Suprapubic skin (tissue), 4 donors: ENCODE measurements at places on chromosomes 4 and X. TPM values are rescaled to one million over a fixed set of nuclear protein-coding genes. Genes with fewer than 3 reads are reported as not detected.

DNA sequence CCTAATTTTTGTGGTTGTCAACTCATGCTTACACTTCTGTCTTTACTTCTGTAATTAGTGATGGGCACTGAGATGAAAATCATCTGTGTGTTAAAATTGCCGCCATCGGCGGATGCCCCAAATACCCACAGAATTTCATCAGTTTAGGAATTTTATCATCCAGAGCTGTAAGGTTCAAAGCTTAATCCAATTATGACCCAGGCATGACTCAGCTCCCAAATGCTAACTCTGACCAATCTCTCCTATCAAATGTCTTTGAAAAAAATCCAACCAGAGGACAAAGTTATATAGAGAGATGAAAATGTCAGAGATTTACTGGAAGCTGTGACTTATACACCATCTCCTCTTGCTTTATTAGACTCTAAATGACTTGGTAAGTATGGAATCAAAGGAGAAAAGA is 1048.7 kb upstream of the PRKX start:
- H3K27me3 ChIP-seq = no peaks in the 10 kb centered on the region
- H3K4me1 ChIP-seq = no peaks in the 10 kb centered on the region
- H3K36me3 ChIP-seq = no peaks in the 10 kb centered on the region
- H3K27ac ChIP-seq = no peak overlapping the region
- H3K4me3 ChIP-seq = no peak overlapping the region
- DNase-seq = no peak

DNA sequence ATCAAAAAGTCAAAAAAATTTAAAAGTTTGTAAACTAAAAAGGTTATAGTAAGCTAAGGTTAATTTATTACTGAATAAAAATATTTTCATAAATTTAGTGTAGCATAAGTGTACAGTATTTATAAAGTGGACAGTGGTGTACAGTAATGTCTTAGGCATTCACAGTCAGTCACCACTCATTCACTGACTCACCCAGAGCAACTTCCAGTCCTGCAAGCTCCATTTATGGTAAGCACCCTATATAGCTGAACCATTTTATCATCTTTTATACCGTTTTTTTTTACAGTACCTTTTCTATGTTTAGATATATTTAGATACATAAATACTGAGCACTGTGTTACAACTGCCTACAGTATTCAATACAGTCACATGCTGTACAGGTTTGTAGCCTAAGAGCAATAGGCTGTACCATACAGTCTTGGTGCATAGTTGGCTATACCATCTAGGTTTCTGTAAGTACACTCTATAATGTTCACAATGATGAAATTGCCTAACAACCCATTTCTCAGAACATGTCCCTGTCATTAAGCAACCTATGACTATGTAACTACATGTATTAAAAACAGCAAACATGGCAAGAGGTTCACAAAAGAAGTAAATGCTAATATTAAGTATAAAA is 18.6 kb downstream of the ACSL4 start:
- H3K4me3 ChIP-seq = no peak overlapping the region
- no peak overlapping the region for H3K27ac ChIP-seq
- H3K4me1 ChIP-seq = no peaks in the 10 kb centered on the region
- DNase-seq = no peak
- H3K36me3 ChIP-seq = no peaks in the 10 kb centered on the region

DNA sequence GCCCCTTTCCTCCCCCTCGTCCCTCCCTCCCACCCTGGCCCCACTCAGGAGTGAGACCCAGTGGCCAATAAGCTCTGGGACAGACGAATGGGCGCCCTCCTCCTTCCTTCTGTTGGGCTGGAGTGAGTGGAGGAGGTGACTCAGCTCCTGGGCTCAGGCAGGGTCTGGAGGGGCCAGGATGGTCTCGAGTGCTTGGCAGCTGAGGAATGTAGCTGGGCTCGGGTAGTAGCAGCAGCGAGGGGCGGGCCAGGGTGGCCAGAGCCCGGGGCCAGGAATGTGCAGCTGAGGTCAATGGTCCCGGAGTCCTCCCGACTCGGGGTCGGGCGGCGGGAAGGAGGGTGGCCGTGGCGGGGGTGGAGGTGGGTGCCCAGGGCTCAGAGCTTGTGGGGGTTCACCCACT is 15.0 kb downstream of the G6PD start:
- no peaks in the 10 kb centered on the region for H3K27me3 ChIP-seq
- no peak overlapping the region for H3K4me3 ChIP-seq
- no peak overlapping the region for H3K27ac ChIP-seq
- peaks cover 14% of the 10 kb centered on the region for H3K36me3 ChIP-seq
- no peak for DNase-seq

GRCh38 chr4:146435962-146436361 is 85.8 kb downstream of the SLC10A7 start:
- DNase-seq = no peak
- no peaks in the 10 kb centered on the region for H3K4me1 ChIP-seq
- no peaks in the 10 kb centered on the region for H3K36me3 ChIP-seq
- H3K27me3 ChIP-seq = no peaks in the 10 kb centered on the region
- no peak overlapping the region for H3K27ac ChIP-seq

DNA sequence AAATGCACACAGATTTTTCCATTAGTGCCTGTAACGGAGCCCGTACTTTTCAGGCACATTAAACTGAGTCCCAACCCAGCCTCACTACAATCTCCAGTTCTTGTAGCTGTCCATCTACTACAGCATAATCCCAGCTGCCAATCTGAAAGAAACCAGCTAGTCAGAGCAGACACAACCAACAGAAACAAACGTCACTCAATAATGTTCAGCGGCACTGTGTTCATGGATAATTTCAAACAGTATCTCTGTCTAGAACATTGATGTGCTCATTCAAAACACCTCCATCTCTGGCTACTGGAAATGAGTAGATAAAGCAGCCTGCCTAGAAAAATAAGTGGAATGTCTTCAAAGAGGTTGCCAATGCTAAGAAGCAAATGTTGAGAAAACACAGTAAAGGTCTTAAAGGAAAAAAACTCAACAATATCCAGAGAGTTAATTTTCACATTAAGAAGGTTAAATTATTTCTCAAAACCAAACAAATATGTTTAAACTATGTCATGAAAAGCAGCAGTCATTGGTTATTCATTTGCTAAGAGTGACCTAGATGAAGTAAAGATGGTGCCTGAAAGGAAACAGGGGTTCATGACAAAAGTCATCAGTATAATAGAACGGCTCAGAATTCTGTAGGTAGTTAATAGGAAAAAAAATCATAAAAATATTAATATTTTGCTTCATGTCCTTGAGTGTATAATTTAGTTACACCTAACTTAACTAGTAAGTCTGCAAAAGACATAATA is 245.1 kb upstream of the MAB21L2 start:
- no peaks in the 10 kb centered on the region for H3K4me1 ChIP-seq
- no peak overlapping the region for H3K27ac ChIP-seq
- H3K4me3 ChIP-seq = no peak overlapping the region
- no peaks in the 10 kb centered on the region for H3K27me3 ChIP-seq
- no peak for DNase-seq

GRCh38 chr4:1384675-1385372 is 21.4 kb downstream of the NKX1-1 start:
- H3K36me3 ChIP-seq = peaks cover 74% of the 10 kb centered on the region
- no peak overlapping the region for H3K4me3 ChIP-seq
- no peaks in the 10 kb centered on the region for H3K4me1 ChIP-seq
- no peaks in the 10 kb centered on the region for H3K27me3 ChIP-seq

- no peaks in the 10 kb centered on the region for H3K36me3 ChIP-seq
- no peak overlapping the region for H3K4me3 ChIP-seq
Measured at GRCh38 chrX:42399632-42400024, 378.3 kb downstream of the PPP1R2C start.

DNA sequence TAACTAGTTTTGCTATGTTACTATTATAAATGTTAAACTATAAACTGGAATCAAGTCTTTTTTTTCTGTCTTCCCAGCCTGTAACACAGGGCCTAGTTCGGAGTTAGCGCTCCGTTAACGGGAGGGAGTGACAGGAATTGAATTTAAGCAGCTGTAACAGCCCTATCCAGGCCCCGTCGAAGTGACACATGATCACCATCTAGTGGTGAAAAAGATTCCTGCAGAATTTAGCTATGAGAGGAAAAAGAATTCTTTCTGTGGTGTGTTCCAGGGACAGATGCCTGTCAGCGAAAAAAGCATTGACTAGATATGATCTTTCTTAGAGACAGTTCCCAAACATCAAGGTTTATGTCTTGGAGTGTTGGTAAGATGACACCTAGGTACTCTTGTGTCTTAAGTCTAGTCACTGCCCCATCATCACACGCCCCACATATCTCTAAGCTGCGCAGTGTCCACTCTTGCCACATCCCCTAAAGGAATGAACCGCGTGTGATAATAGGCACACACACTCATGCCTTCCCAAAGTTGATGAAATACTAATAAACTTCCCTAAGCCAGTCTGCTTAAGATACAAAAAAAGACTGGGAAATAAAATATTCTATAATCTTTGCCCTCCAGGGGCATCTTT is 2.1 kb downstream of the GAB3 start:
- no peak for DNase-seq
- no peak overlapping the region for H3K27ac ChIP-seq
- H3K4me1 ChIP-seq = peaks cover 3% of the 10 kb centered on the region
- H3K27me3 ChIP-seq = no peaks in the 10 kb centered on the region
- no peak overlapping the region for H3K4me3 ChIP-seq

- DNase-seq = no peak
- H3K27me3 ChIP-seq = no peaks in the 10 kb centered on the region
- no peaks in the 10 kb centered on the region for H3K4me1 ChIP-seq
Measured at GRCh38 chr4:145956288-145956890, 17.8 kb upstream of the ZNF827 start.

DNA sequence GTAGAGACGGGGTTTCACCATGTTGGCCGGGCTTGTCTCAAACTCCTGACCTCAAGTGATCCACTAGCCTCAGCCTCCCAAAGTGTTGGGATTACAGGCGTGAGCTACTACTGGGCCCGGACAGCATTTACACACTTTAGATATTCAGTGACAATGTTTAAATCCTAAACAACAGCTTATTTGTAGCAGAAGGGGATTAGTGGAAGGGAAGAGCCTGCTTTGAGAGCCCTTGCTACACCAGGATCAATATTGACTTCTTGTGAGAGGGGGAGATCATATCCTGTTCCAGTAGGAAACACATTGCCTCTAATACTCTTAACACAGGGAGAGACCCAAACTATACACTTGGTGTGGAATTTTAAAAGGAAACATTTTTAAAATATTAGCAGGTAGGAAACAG is 7.1 kb downstream of the MGST2 start:
- H3K27ac ChIP-seq = no peak overlapping the region
- H3K36me3 ChIP-seq = peaks cover 2% of the 10 kb centered on the region
- DNase-seq = no peak

DNA sequence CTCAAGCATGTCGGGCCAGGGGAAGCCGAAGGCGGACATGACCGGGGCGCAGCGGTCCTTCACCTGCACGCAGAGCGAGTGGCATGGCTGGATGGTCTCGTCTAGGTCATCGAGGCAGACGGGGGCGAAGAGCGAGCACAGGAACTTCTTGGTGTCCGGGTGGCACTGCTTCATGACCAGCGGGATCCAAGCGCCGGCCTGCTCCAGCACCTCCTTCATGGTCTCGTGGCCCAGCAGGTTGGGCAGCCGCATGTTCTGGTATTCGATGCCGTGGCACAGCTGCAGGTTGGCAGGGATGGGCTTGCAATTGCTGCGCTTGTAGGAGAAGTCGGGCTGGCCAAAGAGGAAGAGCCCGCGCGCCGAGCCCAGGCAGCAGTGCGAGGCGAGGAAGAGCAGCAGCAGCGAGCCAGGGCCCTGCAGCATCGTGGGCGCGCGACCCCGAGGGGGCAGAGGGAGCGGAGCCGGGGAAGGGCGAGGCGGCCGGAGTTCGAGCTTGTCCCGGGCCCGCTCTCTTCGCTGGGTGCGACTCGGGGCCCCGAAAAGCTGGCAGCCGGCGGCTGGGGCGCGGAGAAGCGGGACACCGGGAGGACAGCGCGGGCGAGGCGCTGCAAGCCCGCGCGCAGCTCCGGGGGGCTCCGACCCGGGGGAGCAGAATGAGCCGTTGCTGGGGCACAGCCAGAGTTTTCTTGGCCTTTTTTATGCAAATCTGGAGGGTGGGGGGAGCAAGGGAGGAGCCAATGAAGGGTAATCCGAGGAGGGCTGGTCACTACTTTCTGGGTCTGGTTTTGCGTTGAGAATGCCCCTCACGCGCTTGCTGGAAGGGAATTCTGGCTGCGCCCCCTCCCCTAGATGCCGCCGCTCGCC is at the start of gene SFRP2:
Gene SFRP2, minus strand, starts transcription at position 671 of the 864 bp plus-strand sequence. Its CDS starts 248 bp downstream, at position 423.
- H3K4me1 ChIP-seq = peaks cover 50% of the 10 kb centered on the region
- H3K27me3 ChIP-seq = peaks cover 74% of the 10 kb centered on the region
- peak within 1 kb of the TSS; percentile 52 for H3K4me3 ChIP-seq
- DNase-seq = peak; percentile 72
- peak within 1 kb of the TSS; percentile 81 for H3K27ac ChIP-seq

Gene EDA
- 10.9 TPM for total RNA-seq

DNA sequence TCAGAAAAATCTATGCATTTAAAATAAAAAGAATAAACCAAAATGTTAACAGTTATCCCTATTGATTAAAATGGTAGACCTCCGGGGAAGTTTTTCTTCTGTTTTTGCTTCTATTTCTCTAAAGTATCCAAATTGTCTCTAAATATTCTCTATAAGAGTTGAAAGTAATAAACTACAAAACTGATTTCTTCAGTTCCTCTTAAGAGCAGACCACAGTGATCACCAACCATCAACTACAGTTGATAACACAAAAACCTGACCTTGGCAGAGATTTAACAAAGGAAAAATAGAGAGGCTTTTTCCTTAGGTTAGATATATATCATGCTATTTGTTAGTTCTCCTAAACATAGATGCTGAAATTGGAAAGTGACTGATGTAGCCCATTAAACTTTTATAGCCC is 27.3 kb downstream of the DDX60 start:
- no peak for DNase-seq
- no peaks in the 10 kb centered on the region for H3K4me1 ChIP-seq
- no peaks in the 10 kb centered on the region for H3K27me3 ChIP-seq

Gene ARMCX2
- total RNA-seq = 11.2 TPM

GRCh38 chrX:68060506-68061205 is 372.6 kb downstream of the OPHN1 start:
- H3K36me3 ChIP-seq = no peaks in the 10 kb centered on the region
- peaks cover 5% of the 10 kb centered on the region for H3K4me1 ChIP-seq
- DNase-seq = no peak
- no peaks in the 10 kb centered on the region for H3K27me3 ChIP-seq
- no peak overlapping the region for H3K4me3 ChIP-seq

GRCh38 chrX:8731559-8732395 is at the start of gene ANOS1:
ANOS1 (minus strand) TSS chrX:8732137; CDS start chrX:8732036, 101 bp downstream.
- peaks cover 7% of the 10 kb centered on the region for H3K27me3 ChIP-seq
- DNase-seq = no peak
- H3K36me3 ChIP-seq = no peaks in the 10 kb centered on the region
- H3K4me3 ChIP-seq = peak within 1 kb of the TSS; percentile 55
- peaks cover 4% of the 10 kb centered on the region for H3K4me1 ChIP-seq
- no peak within 1 kb of the TSS for H3K27ac ChIP-seq

Gene BCORL1
- total RNA-seq = 11.0 TPM

Gene KCND1
- 2.8 TPM for total RNA-seq

GRCh38 chrX:16573781-16574180 is 76.2 kb upstream of the S100G start:
- no peaks in the 10 kb centered on the region for H3K36me3 ChIP-seq
- no peak overlapping the region for H3K27ac ChIP-seq
- no peaks in the 10 kb centered on the region for H3K27me3 ChIP-seq
- no peaks in the 10 kb centered on the region for H3K4me1 ChIP-seq

Gene RIBC1
- total RNA-seq = not detected

Gene LRP2BP
- 1.4 TPM for total RNA-seq

- H3K4me3 ChIP-seq = no peak overlapping the region
- DNase-seq = no peak
- no peaks in the 10 kb centered on the region for H3K4me1 ChIP-seq
- H3K27ac ChIP-seq = no peak overlapping the region
Measured at GRCh38 chrX:43003204-43003565, 225.2 kb upstream of the PPP1R2C start.
